Stimulated activated CD4-positive, alpha-beta T cell treated with anti-CD3 and anti-CD28 coated beads, Interleukin-2, amount 100 ng/mL, for 24 hours (primary cell): ENCODE measurements at places on chromosomes 7 and 10.

DNA sequence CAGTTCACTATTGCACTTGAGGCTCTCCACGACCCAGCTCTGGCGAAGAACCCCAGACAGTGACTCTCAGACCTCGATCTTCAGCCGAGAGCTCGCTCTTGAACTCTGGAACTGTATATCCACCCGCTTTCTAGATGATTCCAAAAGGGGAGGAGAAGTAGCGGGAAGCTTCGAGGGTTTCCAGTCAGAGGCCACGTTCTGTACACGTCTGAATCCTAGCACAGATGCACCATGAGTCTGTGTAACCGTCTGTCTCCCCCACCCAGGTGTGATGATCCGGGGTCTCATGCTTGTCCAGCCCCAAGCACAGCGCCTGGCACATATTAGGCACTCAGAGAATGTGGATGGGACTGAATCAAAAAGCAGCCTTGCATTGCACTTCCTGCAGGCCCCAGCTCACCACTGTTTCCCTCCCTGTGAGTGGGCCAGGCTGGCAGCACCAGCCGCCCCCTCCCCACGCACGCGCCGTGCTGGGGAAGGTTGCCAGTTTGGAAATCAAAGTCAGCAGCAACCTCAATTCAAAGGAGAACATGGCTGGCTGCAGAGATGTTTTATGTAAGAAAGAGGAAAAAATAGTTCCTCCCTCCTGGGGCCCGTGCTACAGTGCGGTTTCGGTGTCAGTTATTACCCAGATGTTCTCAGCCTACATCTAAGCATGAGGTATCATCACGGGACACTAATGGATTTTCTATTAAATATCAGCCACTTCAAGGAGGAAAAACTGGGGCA lies 5.7 kb downstream of the GRID2IP start:
- no peak for DNase-seq

DNA sequence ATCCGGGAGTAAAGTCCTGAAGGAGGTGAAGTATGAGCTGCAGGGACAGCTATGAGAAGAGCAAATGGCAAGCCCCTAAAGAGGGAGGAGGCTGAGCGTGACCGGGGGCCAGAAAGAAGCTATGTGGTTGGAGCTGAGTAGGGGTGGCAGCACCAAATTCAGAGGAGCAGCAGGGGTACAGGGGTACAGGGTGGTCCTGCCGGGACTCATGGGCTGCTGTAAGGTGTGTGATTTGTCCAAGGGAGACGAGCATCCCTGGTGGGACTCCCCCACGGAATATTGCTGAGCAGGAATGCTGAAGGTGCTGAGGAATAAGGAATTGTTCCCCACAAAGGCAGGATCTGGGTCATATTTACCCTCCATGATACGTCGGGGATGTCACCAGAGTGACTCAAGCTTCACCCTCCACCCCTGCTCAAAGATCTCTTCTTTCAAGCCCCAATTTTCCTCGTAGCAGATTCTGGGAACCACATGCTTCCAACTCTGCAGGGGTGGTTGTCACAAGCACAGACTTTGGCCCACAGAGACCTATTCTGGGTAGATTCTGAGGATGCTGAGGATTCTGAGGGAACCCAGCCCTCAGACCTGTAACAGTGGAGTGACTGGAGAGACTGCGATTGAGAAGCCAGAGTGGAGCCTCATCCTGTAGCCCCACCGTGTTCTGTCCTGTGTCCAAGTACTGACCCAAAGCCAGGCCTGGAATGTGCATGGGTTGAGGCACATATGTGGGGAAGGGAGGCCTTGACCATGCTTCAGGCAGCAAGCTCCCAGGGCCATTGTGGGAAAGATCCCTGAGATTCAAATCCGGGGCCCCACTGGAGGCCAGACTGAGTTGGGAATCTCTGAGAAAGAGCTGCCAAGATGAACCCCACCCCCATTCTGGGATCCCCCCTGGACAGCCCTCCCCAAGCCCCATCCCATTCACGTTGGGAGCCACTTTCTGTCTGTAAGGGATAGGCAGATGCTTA lies 4.2 kb downstream of the SFTPD start:
- no peak for DNase-seq

- DNase-seq: no peak
These were observed 48.5 kb downstream of the PLCE1 start for GRCh38 chr10:94042001-94042833.

DNA sequence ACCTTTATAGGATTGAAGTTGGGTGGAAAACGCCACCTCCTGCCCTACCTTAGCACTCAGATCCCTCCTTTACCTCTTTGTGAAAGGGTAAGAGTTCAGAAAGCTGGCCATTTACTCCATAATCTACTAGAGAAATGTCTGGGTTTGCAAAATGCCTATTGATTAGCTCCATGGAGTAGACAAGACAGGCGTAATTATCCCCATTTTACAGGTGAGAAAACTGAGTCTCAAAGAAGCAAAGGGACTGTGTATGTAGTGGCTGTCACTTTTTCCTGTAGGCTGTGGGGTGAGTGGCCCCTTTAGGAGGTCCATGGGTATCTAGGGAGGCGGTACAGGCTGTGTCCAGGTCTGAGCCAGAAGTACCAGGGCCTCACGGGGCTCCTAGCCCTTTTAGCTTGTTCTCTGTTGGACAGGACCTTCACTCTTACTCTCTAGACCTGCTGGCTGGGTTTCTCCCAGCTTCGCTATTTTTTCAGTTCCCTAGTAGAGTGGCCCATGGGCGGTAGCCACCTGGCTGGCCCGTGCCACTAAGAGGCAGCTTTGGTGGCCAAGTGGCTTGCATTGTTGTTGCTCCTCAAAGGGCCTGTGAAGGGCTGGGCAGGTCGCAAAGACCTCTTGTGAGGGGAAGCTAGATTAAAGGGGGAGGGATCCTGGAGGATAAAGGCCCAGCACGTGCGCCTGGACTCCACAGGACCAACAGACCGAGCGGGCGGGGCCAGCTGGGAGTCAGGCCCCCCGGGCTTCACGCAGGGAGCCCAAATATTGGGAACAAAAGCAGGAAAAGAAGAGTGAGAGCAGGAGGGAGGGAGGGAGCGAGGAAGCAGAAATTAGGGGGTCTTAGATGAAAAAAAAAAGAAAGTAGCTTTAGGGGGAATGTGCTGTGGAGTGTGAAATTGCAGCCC lies 4.7 kb upstream of the PAX2 start:
- DNase-seq: no peak

DNA sequence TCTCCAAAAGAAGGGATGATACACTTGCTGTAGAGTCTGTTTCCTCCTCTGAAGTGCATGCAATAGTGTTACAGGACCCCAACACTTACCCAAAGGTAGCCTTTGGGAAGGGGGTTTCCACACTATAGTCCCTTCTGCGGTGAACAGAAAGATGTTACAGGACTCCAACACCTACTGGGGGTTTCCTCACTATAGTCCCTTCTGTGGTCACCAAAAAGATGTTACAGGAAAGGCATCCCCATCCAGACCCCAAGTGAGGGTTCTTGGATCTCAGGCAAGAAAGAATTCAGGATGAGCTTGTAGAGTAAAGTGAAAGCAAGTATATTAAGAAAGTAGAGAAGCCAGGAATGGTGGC lies 69.2 kb upstream of the PIK3CG start:
- DNase-seq: no peak

GRCh38 chr7:117092785-117093184 lies 139.5 kb downstream of the ST7 start:
- no peak for DNase-seq

DNA sequence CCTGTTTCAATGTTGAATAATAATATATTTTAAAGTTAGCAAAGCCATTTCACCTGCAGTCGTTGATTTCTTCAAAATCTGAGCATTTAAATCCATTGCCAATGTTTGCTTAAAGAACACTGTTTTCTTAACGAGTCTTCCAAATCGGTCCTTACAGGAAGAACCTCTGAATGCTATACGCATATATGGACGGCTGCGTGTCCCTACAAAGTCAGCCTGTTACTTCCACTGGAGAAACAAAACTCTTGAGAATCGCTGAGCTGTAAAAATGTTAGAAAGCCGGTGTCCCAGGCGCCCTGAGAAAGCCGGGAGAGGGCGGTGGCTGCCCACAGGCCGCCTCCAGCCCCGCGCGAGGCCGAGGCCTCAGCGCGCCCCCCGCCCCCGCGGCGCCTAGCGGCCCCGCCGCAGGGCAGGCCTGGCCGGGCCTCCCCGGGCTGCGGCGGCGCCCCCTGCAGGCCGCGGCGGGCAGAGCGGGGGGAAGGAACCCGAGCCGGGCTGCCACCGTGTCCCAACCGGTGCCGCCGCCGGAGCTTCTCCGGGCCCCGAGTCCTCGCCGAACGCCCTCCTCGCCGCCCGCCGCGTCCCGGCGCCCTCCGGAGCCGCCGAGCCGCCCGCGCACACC lies at the start of gene FHIP2A:
FHIP2A (plus strand) TSS at position 488 of the 622 bp plus-strand sequence. CDS start 299 bp downstream, outside the sequence.
- peak; percentile 84 for DNase-seq

GRCh38 chr7:47423196-47423595 lies 158.7 kb downstream of the TNS3 start:
- DNase-seq: no peak

DNA sequence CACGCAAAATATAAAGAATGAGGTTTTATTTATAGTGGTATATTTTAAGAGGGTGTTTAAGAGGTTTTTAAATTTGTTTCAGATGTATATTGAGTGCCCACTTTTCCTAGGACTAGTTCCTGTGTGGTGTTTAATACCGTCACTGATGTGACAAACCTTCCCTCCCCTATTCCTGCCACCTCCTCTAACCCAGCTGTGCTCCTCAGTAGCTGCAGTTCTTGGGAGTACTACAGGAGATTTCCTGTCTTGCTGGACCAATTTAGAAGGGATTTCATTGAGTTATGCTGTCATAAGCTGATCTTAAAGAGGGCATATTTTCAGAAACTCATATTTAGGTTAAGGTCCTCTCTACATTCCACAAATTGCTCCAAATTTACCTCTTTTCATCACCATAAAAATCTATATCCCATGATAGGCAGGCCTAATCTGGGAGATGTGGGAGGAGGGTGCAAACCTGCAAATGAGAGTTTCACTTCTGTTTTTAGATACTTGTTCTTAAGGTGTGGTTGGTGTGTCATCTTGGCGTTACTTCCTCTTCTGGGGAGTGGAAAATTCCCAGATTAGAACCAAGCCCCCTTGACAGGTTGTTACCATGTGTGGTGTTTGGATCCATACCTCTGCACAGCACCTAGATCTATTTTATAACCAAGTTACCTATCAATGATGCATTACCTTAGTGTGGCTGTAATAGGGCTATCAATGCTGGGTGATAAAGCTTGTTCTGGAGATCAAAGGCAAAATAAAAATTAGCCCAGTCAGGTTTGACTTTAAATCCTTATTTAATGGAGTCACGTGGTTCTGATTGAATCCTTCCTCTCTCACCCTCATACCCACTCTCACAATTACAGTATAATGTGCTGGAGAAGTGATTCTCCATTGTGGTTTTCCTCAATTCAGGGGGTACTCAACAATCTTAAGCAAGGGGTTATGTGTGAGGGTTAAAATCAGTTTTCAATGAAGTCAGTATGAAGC lies 141.1 kb downstream of the CDK14 start:
- DNase-seq: no peak

DNA sequence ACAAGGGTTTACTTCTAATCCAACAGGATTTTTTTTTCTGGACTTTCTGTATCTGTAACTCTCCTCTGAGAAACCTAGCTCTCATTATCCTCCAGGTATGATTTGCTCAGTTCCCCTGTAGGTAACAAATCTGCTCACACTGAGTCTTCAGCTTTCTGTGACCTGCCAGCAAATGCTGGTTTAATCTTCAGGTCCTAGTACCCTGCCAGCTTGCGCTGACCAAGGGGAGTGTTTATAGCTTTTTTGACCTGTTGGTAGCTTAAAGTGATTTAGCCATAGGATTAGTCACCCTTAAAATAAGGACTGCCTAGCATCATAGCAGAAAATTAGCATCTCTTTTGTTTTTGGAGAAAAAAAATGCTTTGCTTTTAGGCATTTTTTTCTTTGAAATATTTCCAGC lies 22.4 kb downstream of the SND1 start:
- no peak for DNase-seq

- DNase-seq: no peak
These were observed 120.6 kb upstream of the CHST15 start for GRCh38 chr10:124213899-124214510.

DNA sequence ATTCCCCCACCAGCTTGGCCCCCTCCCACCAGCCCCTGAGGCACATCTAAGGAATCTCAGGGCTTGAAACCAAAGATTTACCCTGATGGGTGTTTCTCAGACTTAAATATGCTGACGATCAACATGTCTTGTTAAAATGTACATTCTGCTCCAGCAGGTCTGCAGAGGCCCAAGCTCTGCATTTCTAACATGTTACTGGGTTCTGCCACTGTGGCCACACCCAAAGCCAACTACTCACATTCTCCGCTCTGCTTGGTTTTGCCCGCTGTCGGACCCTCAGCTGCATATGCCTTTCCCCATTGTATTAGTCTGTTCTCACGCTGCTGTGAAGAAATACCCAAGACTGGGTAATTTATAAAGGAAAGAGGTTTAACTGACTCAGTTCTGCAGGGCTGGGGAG lies 8.9 kb downstream of the PIP4K2A start:
- DNase-seq: no peak

GRCh38 chr7:52843436-52843835 lies 192.0 kb upstream of the POM121L12 start:
- DNase-seq: no peak

- no peak for DNase-seq
These were observed 3.8 kb upstream of the STN1 start for GRCh38 chr10:103921750-103922195.

DNA sequence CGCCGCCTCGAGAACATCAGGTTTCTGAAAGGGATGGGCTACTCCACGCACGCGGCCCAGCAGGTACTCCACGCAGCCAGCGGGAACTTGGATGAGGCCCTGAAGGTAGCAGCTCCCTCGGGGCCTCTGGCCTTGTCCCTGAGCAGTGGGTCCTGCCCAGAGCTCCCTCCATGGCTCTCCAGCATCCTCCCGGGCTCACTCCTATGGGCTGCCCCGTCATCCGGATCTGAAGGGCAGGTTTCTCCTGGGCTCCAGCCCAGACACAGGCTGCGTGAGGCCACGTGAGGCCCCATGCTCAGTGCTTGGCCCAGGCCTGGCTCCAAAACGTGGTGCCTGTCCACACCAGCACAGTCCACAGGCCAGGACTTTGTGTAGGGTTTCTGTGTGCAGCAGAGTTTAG lies 32.5 kb downstream of the NUB1 start:
- DNase-seq: no peak

GRCh38 chr10:50439806-50440205 lies 183.9 kb downstream of the SGMS1 start:
- DNase-seq: no peak

- no peak for DNase-seq
These were observed 24.2 kb downstream of the AFAP1L2 start for GRCh38 chr10:114380060-114380459.

- peak; percentile 63 for DNase-seq
These were observed 1.9 kb upstream of the PLAU start for GRCh38 chr10:73908853-73909539.

GRCh38 chr10:68895041-68895440 lies 6.1 kb upstream of the DDX50 start:
- DNase-seq: no peak

DNA sequence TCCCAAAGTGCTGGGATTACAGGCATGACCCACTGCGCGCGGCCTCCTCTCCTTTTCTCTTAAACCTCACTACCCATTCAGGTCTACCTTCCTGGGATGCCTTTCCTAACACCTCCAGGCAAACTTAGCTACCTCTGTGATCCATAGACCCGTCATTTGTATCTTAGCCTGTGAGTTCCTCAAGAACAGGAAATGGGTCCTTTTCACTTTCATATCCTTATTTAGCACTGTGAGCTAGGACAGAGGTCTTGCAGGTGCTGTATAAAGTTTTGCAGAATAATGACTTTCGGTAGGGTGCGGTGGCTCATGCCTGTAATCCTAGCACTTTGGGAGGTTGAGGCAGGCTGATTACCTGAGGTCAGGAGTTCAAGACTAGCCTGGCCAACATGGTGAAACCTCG lies 215.7 kb downstream of the RELN start:
- DNase-seq: no peak

GRCh38 chr7:19111474-19112273 lies 5.8 kb downstream of the TWIST1 start:
- DNase-seq: no peak
